C1 segment of cervical spinal cord (tissue), 14 donors: ENCODE measurements at places on chromosomes 12 and 14.

- DNase-seq, result no peak
Measured at GRCh38 chr12:22759769-22760674, 135.1 kb downstream of the ETNK1 start.

DNA sequence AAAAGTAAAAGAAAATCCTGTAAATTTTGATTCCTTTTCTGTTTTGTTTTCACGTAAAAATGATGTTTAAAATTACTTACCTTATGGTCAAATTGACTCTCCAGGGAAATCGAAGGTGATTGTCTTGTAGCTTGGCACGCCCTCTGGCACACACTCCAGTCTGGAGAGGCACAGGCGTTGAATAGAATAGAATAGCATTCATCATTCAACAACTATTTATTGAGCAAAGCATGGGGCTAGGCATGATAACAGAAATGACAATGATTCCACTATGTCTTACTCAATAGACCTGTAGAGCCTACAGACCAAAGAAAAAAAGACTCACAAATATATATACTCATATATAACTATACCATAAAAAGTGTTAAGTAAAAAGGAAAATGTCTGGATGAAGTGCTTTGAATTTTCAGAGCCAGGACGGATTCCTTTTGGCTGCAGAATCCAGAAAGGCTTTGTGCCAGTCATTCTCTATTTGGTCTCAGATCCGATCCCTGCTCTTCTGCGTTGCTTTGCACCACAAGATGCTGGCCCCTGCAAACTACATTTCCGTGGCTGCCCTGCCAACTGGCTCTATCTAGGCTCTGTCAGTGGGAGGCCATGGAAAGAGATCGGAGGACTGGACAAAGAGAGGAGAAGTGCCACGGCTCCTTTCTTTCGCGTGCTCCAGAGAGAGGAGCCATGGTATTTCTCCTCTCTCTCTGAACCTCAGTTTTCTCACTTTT, 231.8 kb downstream of the CRADD start:
- no peak for DNase-seq

- DNase-seq, result no peak
Measured at GRCh38 chr14:65560340-65561027, 148.0 kb downstream of the FUT8 start.

DNA sequence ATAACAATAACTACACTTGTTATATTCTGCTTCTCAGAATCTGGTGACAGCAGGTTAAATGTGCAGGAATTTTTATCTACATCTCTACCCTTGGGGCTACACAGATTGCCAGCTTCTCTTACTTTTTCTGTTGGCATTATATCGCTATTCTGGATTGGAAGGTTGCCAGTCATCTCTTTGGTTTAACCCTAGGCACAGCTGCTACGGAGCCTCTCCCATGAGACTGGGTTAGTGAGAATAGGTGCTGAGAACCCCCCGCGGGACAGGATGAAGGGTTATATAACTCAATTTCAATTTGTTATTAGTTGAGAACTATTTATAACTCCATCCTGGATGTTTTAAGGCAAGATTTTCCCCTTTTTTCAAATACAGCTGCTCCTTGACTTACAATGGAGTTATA, 73.1 kb downstream of the ACADS start:
- DNase-seq, result no peak

DNA sequence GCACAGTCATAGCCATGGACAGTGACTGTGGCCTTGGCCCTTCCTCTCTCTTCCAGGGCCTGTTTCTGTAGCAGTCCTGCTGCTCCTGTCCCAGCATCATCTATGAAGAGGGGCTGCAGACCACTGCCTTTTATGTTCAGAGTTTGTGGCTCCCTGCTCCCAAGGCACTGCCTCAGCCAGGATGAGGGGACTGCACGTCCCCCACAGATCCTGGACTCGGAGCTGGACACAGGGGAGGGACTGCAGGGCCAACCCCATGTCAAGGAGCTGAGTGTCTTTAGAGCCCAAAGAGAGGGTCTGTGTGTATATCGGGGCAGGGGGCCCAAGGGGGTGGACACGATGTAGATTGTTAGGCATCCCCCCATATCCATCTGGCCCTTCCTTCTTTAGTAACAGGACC, 60.6 kb upstream of the DIO3 start:
- DNase-seq, result no peak
